Suppressor macrophage (primary cell): ENCODE measurements at places on chromosomes 1 and 21.

- DNase-seq = no peak
Measured at GRCh38 chr1:224407571-224408293, 26.9 kb downstream of the WDR26 start.

GRCh38 chr1:234956821-234957329 is 171.8 kb downstream of the TOMM20 start:
- DNase-seq = no peak

DNA sequence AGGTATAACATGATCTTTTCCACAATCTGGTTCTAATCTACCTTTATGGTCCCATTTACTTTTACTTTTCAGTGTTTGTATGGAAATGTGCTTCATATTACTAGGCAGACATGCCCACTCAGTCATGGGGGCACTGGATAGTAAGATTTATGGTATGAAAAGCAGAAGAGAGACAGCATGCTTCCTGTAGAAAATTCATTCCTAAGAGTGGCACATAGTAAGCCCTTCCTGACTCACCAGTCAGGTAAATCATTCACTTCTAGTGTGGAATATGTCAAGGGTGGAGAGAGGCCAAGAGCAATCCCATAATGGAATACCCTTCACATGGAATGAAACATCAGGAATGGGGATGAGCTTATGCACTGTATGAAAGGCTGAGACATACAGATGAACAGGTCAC is 49.5 kb upstream of the BCL10 start:
- DNase-seq = no peak

- DNase-seq = no peak
Measured at GRCh38 chr1:218925777-218926176, 247.9 kb upstream of the LYPLAL1 start.

DNA sequence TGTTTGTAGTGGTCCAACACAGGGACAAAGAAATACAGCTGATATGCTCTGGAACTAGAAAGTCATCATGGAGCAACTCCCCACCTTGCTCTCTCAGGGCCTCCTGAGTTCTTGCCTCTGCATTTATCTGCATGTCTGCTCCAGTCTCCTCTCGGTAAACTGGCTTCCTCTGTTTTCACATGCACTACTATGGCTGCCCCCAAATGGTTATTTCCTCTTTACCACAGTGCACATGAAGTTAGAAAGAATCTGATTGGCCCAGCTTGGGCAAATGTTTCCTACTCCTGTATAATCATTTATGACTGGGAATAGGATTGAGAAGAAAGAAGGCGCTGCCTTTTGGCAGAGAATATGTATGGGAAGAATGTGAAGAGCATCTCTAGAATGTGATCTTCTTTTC is 16.5 kb upstream of the PSMB2 start:
- DNase-seq = peak; percentile 8

DNA sequence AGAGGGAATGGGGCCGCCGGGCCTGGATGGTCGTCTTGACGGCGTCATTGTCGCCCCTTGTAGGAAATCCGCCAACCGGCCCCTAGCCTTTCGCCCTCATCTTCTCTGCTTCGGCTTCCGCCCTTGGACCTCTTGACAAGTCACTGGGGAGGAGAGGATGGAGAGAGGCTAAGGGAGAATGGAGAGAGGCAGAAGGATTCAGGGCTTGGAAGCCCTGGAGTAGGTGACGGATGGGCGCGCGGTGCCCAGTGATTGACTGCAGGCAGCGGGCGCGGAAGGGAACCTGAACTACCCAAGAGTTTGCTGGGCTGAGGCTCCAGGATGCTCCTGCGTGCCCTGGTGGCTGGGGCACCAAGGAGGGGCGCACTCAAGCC is 651 bp downstream of the PDE4B start:
- no peak for DNase-seq

DNA sequence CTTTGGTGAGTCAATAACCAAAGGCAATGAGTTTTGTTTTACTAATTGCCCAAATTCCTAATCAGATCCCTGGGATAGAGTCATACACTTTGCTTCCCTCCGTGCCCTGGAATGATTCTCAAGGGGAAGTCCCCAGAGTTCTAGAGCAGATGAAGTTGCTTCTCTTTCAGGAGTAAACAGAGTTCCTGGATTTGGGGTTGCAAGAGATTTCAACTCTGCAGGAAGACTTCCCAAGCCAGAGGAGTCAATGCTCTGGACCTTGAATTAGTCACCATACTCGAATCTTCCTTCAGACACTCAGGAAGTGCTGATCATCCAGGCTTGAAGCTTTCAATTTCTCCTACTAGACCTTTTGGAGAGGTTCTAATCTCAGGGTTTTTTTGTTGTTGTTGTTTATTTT is 39.6 kb downstream of the FCER1A start:
- peak; percentile 34 for DNase-seq

DNA sequence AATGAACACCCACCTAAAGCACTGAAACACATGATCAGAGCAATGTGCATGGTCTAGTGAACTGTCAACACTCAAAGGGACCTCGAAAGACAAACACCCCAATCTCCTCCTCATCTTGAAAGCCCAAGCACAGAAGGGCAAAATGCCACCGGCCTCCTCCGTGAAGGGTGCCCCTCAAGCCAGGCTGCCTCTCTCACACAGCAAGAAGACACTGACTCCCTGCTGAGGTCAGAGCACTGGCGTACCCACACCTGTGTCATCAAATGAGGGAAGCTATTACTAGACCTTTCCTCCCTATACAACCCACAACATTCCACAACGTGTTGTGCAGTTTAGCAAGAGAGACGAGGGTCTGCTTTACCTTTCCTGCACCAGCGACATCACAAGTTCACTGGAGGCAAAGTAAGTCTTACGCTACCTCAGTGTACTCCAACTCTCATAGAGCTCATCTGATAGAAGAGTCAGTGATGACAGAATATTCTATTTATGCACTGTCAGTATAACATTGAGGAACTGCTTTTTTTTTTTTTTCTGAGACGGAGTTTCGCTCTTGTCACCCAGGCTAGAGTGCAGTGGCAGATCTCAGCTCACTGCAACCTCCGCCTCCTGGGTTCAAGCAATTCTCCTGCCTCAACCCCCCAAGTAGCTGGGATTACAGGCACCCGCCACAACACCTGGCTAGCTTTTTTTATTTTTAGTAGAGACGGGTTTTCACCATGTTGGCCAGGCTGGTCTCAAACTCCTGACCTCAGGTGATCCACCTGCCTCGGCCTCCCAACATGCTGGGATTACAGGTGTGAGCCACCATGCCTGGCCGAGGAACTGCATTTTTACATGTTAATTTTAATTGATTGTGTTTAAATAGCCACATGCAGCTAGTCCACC is 3.3 kb downstream of the SH3BP5L start:
- peak; percentile 89 for DNase-seq

DNA sequence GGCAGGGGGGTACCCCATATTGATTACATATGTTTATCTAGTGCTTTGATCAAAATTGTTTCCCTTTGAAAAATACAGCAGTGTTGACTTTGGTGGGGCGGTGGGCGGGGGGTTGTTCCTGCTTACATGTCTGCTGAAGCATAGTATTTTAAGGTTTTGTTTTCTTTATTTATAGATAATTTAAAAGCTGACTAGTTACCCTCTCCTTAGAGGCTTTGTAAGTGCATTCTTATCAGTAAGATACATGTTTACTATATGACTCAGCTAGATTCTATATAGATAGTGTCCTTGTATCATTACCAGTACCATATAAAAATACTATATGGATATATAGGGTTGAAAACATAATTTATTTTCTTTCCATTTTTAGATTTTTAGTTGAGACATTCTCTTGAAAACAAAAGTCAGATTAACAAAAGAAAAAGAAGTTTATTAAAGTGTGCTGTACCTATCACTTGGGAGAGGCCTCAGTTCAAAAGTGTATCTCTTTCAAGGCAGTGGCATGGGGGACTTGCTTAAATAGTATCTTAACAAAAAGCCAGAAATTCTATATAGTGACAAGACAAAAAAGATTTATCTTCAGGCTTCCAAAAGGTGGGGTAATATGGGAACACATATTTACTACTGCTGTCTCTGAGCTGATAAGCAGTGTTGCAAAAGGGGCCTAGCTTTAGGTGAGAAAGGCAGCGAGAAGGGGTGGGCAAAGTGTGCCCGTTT is 79.0 kb downstream of the HS2ST1 start:
- DNase-seq = no peak

- peak; percentile 39 for DNase-seq
Measured at GRCh38 chr1:94418664-94419655, 771 bp downstream of the ABCD3 start.

GRCh38 chr1:75668813-75669212 is 55.7 kb upstream of the ACADM start:
- no peak for DNase-seq

DNA sequence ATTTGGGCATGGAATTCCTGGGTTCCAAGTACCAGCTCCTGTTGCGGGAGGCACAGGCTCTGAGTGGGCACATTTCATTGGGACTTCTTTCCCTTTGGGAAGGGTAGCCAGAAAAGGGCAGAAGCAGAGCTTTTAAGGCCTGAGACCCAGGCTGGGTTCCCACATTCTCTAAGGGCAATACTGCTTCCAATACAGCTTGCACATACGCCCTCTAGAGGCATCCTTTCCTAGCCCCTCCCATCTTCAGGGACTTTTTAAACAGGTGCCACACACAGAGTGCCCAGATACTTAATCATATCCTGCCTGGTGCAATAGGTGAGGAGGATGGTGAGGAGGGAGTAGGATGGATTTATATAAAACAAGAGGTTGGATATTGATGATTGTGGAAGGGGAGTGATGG is 5.7 kb downstream of the GPR88 start:
- peak; percentile 60 for DNase-seq

GRCh38 chr1:160438935-160439334 is 38.6 kb downstream of the VANGL2 start:
- no peak for DNase-seq

DNA sequence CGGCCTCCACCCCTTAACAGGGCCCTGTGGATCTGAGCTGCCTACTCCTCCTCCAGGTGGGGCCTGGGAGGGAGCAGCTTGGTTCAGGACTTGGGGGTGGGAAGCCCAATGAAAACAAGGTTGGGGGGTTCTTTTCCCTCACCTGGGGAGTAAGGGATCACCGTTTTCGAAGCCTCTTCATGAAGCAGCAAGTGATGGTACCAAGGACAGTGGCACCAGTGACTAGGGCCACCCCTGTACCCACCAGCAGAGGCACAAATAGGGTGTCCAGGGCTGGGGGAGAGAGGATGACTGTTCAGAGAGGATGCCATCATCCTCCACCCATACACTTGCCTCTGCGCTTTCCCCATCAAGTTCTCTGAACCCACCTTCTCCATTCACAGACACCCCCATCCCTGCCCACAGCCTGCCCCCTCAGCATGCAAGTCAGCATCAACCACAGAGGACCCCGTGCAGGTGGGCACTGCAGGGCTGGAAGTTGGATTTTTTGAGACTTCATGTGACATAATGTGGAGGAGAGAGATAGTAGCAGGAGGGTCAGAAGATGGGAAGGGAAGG is 6.7 kb downstream of the IGSF8 start:
- no peak for DNase-seq

GRCh38 chr1:246647513-246647912 is 76.7 kb upstream of the SCCPDH start:
- no peak for DNase-seq

DNA sequence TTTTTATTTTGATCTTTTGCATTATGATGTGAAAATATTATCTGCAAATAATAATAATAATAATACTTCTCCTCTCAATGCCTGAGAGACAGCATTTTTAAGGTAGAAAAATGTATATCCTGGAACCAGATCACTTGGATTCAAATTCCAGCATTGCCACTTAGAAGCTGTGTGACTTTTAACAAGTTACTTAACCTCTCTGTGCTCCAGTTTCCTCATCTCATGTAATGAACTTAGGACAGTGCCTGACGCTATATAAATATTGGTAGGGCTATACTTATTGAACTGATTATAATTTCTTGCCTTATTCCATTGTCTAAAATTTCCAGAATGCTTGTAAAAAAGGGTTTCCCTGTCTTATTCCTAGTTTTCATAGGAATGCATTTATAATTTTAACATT is 137.2 kb downstream of the IGSF21 start:
- no peak for DNase-seq

DNA sequence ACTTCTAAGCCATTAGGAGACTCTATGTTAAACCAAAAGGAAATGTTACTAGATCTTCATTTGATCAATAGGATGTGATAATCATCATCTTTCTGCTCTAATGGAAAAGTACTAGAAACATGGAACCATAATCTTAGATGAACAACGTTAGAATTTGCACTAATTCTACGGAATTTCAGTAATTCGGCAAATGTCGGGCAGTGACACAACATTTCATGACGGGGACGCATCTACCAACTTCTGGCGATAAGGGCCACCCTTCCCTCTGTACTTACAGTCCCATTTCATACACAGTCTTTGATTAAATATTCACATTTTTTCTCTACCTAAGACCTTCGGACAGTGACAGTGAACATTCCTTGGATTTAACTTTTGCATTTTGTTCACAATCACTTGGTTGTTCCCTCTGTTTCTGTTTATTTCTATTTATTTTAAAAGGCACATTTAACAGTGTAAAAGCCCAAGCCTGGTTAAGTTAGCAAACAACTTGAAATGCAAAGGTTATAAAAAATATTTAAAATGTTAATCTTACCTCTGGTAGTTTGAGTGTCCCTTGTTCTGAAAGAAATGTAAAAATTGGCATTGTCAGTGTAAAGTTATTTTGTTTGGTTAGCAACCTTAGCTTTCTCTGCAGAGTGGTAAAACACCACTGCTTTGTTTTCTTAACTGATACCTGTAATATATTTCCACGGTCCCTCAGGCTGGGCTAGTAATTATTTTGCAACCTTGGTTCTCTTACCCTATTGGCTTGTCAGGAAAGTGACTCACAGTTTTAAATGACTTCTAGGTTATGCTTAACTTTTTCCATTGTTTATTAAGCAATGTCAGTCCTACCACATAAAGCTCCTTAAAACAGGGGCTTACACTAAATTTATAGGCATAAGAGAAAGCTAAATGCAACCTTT is 276.9 kb downstream of the VAV3 start:
- no peak for DNase-seq

GRCh38 chr1:214067397-214067796 is 79.6 kb downstream of the PROX1 start:
- no peak for DNase-seq

DNA sequence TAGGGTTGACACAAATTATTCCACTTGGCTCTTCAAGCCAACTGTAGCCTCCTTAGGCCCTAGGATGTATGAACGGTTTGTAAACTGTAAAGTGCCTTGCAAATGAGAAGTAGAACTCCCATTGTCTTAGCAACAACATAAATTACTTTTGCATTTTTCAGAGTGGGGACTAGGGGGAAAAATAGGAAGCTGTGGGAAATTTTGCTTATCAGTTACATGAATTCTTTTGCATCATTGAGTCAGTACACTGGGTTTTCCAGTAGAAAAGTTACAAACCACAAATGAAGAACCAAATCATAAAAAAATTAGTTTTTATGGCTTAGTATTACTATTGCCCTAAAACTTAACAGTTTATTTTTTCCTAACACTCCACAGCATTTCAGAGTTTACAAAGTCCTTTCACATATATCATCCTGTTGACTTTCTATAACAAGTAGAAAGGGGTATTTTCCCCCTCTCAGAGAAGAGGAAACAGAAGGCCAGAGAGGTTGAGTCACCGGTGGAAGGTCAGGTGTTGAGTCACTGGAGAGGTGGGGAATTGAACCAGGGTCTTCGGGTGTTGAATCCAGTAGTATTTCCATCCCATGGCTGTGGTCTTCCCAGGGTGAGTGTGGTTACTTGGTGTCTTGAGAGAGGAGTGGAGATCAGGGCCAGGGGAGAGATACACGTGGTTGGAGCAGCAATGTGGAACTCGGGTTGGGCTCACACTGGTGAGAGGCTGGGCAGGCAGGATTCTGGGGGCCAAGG is 71.9 kb upstream of the USP24 start:
- no peak for DNase-seq

GRCh38 chr21:38489271-38489652 is 9.0 kb downstream of the ERG start:
- no peak for DNase-seq
